DMS79 treated with DMSO at 0.1 percent for 48 hours (cell line): ENCODE measurements at places on chromosomes 5 and 9.

DNA sequence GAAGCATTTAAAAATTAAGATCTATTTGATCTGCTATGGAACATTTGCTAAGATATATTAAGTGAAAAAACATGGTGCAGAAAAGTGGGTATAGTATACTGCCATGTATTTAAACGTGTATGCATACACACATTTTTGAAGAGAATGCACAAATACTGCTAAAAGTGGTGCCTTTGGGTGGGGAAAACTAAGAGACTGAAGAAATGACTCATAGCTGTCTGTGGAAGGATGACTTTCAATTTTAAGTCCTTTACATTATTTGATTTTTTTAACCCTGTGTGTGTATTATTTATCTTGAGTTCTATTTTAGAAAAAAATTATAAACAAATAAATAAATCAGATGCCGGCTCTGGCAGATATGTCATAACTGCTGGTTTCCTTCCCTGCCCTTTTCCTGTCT, 120.7 kb upstream of the SLIT3 start:
- DNase-seq: no peak

- DNase-seq: peak; percentile 36
Observed at GRCh38 chr5:34522599-34523386, 133.3 kb upstream of the RAI14 start.

DNA sequence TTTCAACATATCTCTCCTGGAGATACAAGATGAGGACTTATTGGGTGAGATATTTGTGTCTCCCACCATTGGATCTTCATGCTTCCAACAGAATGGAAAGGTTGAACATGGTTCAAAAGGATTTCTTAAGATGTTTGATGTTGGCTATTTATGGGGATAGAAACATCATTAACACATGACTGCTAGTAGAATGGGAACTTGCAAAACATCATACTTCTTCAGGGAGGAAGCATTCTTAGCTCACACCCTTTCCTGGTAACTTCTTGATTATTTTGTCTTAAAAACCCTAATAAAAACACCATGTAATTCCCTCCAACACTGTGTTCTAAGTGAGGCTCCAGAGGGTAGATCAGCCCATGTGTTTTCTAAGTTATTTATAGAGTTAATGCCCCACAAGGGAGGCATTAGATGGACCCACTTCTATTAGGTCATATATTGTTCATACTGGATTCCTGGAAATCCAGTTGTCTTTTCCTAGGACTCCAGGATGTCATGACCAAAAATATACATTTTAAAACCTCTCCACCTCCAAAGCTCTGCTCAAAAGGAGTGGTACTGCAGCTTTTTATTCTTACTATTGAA, 95.8 kb downstream of the FOXD1 start:
- no peak for DNase-seq

- DNase-seq: no peak
Observed at GRCh38 chr5:9742848-9743247, 112.7 kb upstream of the TAS2R1 start.

DNA sequence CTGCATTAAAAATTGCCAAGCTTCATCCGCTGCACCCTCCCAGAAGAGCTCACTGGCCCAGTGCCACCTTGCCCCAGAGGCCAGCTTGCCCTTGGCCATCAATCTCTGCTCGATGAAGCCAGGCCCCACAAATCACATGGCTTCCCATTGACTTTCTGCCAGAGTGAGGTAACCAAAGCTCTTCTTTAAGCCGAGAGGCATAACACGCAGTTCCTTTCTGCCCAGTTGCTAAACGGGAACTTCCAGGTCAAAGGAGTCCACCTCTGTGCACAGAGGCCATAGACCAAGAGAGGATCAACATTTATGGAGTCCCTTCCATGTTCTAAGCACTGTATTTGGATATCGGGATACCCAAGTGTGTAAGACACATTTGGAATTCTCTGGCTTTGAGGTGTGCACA, 208.8 kb downstream of the KIF4B start:
- no peak for DNase-seq

GRCh38 chr9:109317311-109317978, 3.4 kb downstream of the EPB41L4B start:
- DNase-seq: no peak

DNA sequence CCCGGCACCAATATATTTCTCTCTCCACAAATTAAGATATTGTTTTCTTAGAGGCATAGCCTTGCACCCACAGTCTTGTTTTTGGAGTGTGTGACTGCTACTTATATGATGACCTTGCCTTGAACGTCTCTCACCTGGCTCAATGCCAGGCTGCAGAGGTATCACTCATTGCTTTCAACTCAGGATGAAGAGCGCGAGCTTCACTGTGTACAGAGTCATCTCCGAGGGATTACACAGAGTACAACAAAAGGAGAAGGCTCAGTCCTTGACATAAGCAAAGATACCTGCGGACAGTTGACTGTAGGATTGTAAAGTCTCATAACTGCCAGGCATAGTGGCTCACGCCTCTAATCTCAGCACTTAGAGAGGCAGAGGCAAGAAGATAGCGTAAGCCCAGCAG, 53.8 kb downstream of the CD180 start:
- DNase-seq: no peak

GRCh38 chr9:127971357-127972235, 9.2 kb downstream of the EEIG1 start:
- no peak for DNase-seq

GRCh38 chr5:149656576-149657182, 73.4 kb upstream of the PPARGC1B start:
- peak; percentile 23 for DNase-seq

- DNase-seq: no peak
Observed at GRCh38 chr5:147555176-147555575, 45.3 kb upstream of the DPYSL3 start.

- DNase-seq: peak; percentile 28
Observed at GRCh38 chr5:149932445-149933350, 11.9 kb downstream of the PDE6A start.

DNA sequence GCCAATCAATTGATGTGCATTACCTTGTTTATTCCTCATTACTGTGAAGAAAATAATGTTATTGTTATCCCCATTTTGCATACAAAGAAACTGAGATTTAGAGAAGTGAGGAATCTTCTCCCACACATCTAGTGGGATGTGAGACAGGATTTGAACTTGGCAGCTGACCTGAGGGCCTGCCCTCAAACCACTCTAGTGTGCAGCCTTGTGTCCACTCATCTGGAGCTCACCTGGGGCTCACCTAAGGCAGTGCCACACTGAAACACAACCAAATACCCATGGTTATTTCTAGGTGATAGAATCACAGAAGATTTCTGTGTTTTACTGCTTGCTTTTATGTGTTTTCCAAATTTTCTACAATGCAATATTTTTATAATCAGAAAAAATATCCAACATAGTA, 94.7 kb upstream of the SAP30L start:
- DNase-seq: no peak

- DNase-seq: no peak
Observed at GRCh38 chr9:91245431-91246313, 116.0 kb downstream of the AUH start.

- DNase-seq: no peak
Observed at GRCh38 chr5:81241961-81242648, 9.0 kb downstream of the CKMT2 start.

GRCh38 chr5:58012102-58012501, 447.8 kb downstream of the PLK2 start:
- DNase-seq: no peak

DNA sequence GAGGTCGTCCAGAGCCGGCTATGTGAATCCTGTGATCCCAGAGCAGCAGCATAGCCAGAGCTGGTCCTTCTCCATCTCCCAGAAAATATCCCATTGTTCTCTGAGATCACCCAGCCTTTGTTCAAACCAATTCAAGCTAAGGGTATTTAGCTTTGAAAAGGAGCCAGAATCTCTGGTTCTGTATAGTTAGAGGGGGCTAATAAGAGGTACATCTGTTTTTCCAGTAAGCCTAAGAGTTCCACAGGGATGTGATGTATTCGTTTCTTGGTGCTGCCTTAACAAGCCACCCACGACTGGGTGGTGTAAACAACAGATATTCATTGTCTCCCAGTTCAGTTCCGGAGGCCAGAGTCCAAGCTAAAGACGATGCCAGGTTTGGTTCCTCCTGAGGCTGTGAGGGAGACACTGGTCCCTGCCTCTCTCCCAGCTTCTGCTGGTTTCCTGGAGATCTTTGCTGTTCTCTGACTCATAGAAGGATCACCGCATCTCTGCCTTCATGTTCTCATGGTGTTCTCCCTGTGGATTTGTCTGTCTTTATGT, 344.8 kb downstream of the MTRR start:
- no peak for DNase-seq

GRCh38 chr5:22079002-22079401, 774.1 kb downstream of the CDH12 start:
- no peak for DNase-seq

DNA sequence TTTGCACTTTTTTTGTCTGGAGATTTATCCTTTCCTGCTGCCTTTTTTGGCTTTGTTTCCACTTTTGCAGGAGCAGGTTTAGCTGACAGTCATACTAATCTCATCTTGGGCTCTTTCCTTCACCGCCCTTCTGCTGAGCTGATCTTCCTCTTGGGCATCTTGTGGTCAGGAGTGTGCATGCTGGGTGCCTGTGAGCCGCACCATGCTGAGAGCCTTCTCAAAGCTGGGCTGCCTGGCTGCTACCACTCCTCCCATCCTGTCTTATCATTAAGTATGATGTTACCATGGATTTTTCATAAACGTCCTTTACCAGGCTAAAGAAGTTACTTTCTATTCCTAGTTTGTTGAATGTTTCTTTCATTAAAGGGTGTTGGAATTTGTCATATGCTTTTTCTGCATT, 49.5 kb upstream of the MCCC2 start:
- no peak for DNase-seq

GRCh38 chr9:29750062-29750461, 2176.8 kb upstream of the C9orf72 start:
- no peak for DNase-seq

DNA sequence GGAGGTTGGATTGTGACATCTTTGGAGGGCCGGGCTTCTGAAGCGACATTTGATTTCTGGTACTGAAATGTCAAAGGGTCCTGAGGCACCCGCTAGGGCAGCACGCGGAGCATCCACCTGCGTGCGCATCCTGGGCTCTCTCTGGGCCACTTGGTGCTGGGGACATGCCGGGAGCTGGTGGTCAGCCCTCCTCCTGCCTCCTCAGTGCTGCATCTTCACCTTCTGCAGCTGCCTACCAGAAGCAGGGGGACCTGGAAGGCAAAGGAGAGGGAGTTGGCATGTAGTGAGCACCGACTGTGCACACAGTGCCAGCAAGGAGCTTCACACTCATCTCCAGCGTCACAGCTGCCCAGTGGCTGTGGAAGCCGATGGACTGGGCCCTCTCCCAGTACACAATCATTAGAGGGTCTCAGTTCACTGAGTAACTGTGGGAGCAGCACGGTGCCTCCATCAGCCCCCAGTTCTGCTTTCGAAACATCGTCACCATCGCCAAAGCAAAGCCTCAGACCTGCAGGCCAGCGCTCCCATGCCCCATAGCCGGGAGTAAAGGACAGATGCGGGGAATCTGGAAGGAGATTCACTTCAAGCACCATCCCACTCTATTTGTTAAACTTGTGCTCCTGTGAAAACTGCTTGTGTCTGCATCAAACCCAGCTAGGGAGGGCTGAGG, 138.4 kb downstream of the KCNIP1 start:
- DNase-seq: no peak

- no peak for DNase-seq
Observed at GRCh38 chr5:125311743-125312142, 565.3 kb upstream of the ZNF608 start.

GRCh38 chr5:34053133-34053532, 10.1 kb upstream of the C1QTNF3 start:
- DNase-seq: peak; percentile 21

- DNase-seq: no peak
Observed at GRCh38 chr5:658103-658502, 35.0 kb downstream of the TPPP start.

DNA sequence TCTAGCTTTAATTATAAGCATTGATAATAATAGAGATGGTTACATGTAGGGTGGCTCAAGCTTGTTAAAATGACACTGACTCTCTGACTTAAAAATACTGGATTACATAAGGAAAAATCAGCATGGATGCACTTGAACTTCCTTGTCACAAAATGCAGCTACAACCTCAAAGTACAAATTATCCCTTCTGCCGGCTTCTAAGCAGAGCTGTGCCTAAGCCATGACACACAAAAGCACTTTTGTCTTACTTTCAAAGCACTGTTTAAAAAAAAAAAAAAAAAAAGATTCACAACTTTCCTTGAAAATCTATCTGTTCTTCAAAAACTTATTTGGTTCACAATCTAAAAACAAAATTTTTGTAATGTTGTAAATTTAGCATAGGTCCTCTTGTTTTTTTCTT, 36.4 kb upstream of the ZFAND5 start:
- DNase-seq: no peak
